ENCODE measurements at places on chromosomes 13 and 19.

GRCh38 chr13:41756198-41756880 lies 204.6 kb downstream of the VWA8 start:
- DNase-seq: no peak

DNA sequence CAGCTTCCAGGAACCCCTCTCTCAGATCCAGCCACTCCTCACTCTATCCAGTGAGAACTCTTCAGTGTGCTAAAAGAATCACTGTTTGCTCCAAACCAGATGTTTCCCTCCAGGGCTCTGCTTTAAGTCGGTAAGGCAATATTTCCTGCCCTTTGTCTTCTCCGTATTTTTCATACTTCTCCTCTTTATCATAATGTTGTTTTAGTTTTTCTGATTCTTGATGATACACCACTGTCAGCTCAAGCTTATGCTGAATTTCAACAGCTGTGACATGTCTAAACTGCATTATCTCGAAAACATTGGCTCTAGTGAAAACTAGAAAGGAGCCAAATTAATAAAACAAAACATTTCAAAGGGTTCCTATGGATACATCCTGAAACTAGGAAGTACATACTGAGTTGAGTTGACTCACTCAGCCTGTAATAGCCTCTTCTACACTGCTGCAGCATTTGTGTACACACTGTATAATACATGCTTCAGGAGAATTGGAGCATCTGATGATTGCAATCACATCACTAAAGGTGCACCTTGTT lies 39.8 kb downstream of the GPR180 start:
- no peak for DNase-seq

GRCh38 chr19:48325265-48325910 lies at the start of gene EMP3:
Gene EMP3, plus strand, starts transcription at chr19:48325552. Its CDS starts 1,293 bp downstream, at chr19:48326845.
- peak; percentile 89 for DNase-seq

DNA sequence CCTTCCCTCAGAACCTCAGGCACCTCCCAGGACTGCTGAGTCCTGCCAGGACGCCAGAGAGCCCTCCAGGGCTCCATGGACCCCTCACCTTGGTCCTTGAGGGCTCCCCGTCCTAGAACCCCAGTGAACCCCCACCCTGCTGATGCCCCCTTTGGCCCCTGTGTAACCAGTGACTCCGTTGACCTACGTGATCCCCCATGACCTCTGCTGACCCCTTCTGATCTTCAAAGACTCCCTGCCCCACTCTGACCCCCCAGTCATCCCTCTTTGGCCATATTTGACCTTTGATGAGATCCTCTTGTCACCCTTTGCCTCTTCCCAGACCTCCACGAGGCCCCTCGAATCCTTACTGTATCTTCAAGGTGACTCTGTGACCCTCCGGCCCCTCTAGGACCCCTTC lies 91.3 kb downstream of the MAP4K1 start:
- DNase-seq: no peak

- no peak for DNase-seq
These were observed 4.3 kb downstream of the NLRP5 start for GRCh38 chr19:55990831-55991230.

GRCh38 chr19:9324584-9324962 lies 594 bp downstream of the ZNF559 start:
- DNase-seq: no peak

- peak; percentile 20 for DNase-seq
These were observed 162.5 kb downstream of the OLFM4 start for GRCh38 chr13:53191091-53191490.

DNA sequence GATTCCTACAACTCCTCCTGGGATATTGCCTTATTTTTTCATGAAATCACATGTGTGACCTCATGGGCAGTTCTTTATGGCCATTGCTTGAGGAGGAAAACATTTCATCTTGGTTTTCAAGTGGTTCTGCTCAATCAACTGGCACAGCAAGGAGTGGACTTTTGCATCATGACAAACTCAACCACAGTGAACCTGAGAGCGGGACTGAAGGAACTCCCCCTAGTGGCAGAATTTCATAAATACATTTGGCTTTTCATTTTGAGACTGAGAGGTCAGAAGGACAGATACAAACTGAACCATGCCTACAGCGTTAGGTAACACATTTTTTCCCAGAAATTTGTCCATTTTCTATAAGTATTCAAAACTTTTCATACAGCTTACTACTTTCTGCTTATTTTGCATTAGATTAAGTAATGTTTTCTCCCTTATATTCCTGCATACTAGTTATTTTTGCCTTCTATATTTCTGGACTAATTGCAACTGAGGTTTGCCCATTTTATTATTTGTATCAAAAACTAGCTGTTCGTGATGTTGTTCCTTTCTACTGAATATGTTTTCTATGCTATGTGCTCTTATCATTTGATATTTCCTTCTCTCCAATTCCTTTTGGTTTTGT lies 13.4 kb upstream of the SIGLEC12 start:
- peak; percentile 53 for DNase-seq

DNA sequence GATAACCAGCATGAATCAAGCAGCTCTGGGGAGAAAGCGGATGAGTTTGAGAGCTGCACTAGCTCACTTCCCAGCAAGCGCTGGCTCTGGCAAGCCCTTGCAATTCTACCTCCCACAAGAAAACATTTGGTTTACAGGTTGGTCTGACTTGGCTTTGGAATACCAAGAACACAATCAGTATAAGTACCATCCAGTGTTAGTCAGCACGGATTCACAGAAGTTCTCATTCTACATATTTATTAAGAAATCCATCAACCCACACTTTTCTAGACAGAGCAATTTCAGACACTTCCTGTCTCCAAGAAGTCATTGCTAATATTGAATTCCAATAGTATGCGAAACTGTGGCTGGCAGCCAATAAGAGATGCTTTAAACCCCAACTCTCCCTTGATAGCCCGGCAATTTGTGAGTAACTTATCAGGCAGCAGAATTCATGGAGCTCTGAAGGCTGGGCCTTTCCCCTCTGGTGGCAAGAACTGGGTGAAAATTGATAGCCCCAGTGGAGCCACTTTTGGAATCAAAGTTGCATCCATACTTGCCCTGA lies 59.4 kb upstream of the WASF3 start:
- no peak for DNase-seq
